AG10803 (cell line): ENCODE measurements at places on chromosomes 1 and 21.

DNA sequence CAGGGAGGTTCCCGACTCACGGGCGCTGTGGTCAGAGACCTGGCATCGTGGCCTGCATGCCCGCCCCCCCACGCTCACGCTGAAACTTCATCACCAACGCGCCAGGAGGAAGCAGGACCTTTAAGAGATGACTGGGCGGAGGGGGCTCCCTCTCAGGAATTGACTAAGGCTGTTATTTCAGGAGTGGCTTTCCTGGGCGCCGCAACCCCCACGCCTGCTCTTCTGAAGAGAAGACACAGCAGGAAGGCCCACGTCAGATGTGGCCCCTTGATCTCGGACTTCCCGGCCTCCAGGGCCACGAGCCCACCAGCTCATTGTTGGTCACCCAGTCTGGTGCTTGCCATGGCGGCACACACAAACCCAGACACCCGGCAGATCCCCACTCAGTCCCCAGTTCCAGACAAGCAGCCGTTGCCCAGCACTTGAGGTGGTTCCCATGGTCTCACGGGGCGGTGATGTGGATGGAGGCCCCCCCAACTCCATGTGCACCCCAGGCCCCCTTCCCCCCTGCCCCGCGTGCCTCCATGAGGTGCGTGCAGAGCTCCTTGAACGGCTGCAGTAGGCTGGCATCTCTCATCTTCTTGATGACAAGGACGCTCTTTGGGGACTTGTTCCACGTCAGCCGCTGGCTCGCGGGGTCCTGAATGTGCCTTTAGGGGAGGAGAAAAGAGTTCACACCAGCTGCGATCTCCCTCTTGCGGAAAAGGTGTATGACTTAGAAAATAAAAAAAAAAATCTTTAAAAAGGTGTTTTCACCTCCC lies 21.4 kb downstream of the NADK start:
- no peak for DNase-seq

GRCh38 chr1:243526180-243526579 lies 270.3 kb downstream of the SDCCAG8 start:
- DNase-seq, result no peak

DNA sequence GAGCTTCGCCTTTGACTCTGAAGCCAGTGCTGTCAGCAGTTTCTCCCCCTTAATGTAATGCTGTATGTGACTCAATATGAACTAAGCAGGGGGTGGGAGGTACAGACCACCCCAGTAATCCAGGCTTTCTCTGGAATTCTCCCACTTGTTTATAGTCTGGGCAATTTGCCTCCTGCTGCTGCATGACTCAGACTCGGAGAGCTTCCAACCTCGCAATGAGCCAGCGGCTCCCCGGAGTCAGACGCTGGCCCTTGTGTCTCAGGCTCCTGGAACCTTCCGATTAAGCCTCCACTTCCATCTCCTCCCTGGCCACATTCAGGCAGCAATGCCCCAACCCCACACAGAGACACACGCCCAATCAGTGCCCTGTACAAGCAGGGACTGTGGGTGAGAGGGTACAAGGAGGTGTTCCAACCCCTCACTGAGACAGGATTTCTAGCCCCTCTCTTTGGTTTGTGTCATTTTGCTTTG lies 471.7 kb upstream of the VAMP3 start:
- peak; percentile 93 for DNase-seq

GRCh38 chr1:171160211-171160610 lies 24.9 kb upstream of the FMO2 start:
- no peak for DNase-seq

DNA sequence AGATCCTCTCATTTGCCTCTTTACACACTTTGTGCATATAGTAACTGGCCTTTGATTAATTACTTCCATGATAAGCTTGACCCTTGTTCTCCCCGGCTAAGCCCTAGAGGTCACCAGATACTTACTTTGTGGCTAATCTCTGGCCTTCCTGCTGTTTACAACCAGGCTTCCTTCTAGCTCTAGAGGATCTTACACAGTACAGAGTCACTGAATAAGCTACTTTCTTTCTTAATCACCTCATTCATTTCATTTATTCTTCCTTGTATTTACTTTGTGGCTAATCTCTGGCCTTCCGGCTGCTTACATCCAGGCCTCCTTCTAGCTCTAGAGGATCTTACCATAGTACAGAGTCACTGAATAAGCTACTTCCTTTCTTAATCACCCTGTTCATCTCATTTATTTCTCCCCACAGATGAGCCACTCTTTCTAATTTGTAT lies 144.3 kb upstream of the C1orf21 start:
- DNase-seq, result peak; percentile 50

DNA sequence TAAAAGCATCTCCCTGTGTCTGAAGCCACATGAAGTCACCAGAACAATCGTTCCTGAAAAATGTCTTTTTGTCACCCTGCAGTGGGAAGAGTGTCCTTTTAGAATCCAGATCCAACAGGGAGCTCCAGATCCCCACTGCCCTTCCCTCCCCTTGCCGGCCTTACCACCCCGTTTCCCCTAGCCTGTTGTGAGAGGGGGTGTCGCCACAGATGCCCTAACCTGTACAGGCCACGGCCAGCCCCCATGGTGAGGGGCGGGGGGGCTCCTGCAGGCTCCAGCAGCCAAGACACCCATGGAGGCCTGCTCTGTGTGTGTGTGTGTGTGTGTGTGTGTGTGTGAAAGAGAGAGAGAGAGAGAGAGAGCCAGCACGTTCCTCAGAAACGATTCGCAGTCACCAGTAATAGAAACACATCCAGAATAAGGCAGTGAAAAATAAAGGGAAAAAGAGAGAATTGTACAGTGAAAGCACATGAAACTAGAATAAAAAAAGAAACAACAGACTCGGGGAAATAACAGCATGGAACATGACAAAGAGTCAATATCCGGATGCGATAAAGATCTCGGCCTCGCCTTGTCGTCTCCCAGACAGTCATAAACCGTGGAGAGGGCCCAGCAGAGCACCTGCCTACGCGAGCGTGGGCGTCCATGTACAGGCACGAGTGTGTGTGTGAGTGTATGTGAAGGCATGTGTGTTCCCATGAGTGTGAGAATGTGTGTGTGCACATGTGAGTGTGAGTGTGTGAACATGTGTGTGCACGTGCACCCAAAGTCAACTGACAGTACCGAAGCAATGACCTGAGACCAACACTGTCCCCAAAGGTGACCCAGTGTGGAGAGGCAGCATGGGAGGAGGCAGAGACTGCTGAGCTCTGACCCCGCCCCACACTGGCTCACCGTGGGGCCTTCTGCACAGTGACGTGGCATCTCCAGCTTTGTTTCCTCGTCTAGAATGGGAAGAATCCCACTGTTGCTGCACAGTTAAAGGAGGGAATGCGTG lies 303.8 kb downstream of the NPHP4 start:
- no peak for DNase-seq

- no peak for DNase-seq
Measured at GRCh38 chr1:207990876-207991582, 80.1 kb upstream of the CD34 start.

DNA sequence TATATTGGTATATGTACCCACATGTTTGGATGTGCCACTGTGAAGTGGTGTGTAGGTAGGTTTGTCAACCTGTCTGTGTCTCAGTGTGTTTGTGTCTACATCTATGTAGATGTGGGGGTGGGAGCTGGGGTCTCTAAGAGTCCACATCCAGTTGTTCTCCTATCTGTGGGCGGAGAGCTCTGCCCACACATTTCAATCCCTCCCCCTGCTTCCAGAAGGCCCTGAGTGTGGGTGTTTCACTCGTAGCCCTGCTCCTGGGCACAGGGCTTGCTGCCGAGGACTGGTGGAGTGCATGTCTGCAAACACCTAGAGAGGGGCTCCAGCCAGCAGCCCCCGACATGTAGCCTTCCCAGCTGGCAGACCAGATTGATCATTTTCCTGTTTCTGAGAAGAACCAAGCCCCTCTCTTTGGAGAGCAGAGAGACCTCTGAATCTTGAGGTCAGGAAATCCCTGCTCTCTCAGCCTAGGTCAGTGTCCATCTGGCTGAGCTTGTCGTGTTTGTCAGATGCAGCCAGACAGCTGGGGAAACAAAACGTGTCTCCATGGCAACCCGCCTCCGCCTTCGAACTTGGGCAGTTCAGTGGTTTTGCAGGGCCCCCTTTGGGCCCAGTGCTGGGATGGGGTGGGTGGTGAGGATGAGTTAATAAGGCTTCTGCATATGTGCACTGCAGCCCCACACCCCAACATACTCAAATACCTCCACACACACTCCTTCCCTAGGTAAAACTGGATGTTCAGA lies 31.2 kb upstream of the SYNC start:
- peak; percentile 16 for DNase-seq

DNA sequence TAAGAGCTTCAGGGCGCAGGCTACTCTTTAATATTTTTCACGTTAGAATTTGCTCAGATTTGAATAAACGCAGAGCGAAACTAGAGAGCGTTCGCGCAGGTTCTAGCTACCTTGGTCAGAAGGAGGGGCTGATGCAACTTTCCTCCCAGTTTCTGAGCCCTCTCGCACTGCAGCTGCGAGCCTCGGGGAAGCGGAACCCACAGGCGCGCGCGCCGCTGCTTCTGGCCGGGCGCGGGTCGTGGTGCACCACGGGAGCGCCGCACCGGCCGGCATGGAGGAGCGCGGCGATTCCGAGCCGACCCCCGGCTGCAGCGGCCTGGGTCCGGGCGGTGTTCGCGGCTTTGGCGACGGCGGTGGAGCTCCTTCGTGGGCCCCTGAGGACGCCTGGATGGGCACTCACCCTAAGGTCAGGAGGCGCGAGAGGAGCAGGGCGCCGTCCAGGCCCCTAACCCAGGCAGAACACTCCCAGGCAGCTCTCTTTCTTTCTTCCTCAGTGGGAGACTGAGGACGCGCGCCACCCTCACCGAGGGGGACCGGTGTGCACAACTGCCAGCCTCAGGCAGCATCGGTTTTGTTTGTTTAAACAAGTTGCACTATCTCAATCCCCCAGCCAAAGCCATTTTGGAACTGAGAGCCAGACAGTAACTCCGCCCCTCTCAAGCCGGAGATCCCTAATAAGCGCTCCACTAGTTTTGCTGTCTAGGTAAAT lies at the start of gene TSEN15:
TSEN15 (plus strand) TSS at position 246 of the 709 bp plus-strand sequence; CDS start at position 272, 26 bp downstream.
- DNase-seq, result peak; percentile 88

GRCh38 chr1:230542054-230542453 lies 100.2 kb upstream of the COG2 start:
- no peak for DNase-seq

DNA sequence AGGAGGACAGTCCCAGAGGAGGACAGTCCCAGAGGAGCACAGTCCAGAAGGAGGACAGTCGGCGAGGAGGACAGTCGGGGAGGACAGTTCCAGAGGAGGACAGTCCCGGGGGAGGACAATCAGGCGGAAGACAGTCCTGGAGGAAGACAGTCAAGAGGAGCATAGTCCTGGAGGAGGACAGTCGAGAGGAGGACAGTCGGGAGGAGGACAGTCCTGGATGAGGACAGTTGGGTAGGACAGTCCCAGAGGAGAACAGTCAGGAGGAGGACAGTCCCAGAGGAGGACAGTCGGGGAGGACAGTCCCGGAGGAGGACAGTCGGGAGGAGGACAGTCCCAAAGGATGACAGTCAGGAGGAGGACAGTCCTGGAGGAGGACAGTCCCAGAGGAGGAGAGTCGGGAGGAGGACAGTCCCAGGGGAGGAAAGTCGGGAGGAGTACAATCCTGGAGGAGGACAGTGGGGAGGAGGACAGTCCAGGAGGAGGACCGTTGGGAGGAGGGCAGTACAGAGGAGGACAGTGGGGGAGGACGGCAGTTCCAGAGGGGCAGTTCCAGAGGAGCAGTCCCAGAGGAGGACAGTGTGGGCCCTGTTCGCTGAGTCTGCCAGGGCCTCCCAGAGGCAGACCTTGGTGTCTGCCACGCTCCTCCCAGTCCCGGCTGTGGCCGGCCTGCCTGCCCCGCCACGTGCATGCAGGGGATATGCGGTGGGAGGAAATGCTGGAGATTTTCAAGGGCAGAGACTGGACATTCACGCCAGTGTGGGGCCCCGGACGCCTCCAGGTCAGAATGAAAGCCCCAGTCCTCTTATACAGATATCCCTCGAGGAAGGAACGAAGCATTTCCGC lies 183.8 kb upstream of the ARHGEF16 start:
- DNase-seq, result no peak

- no peak for DNase-seq
Measured at GRCh38 chr1:36397083-36397377, 678 bp downstream of the LSM10 start.

DNA sequence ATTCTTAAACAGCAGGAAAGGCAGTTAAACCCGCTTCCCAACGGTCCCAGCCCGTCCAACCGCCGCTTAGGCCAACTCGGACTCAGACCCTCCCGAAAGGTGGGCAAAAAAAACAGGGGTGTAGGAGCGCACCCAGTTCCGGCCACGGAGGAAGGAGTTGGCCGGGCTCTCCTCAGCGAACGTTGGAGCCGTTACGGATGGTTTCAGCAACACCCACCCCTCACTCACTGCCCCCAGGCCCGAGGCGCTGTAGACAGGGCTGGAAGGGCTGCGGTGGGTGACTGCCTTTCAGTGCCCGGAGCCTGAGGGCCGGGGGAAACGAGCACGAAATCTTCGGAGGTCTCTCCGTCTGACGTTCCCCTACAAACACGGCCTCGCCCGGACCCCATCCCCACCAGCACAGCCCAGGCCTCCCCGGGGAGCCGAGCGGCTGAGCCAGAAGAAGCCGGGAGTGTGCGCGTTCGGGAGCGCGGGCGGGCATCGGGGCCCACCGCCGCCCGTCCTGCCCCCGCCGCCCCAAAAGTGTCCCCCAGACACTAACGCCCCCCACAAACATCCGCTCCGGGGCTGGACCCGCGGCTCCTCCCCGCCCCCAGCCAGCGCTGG lies 1.3 kb downstream of the KDM5B start:
- DNase-seq, result no peak

DNA sequence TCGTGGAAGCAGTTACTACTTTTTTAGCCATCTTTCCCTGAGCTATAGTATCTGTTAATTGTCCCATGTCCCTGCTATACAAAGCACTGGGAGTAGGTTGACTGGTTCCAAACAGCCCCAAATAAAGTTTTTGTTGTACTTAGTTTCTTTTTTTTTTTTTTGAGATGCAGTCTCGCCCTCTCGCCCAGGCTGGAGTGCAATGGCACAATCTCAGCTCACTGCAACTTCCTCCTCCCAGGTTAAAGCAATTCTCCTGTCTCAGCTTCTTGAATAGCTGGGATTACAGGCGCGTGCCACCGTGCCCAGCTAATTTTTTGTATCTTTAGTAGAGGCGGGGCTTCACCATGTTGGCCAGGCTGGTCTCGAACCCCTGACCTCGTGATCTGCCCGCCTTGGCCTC lies 3.3 kb downstream of the NCSTN start:
- no peak for DNase-seq

DNA sequence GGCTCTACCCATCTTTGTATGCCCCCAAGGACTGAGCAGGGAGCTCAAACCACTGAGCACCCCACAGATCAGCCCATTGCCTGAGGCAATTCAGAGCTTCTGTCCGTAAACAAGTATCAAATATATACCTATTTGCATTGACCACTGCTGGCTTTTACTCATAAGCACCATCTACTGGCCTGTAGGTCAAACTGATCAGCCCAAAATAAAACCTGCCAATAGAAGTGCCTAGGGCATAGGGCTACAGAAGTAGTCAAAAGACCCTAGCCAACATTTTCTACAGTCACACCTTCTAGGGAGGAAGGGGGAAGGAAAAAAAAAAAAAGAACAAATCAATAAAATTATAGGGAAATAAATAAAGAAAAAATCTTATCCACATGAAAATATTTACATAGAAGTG lies 5.3 kb upstream of the LCE3D start:
- no peak for DNase-seq
